A549 treated with GW870086 at 1 μM for 4 hours (cell line): ENCODE measurements at places on chromosomes 1 and 21. TPM values are rescaled to one million over a fixed set of nuclear protein-coding genes. Genes with fewer than 3 reads are reported as not detected.

Gene SLC1A7
- total RNA-seq: 0.05 TPM in 1 of 5 replicates, not detected in the others

Gene MMP23B
- 0.51 to 0.88 TPM (median 0.54 TPM) in 5 replicates for total RNA-seq

Gene C4BPA
- total RNA-seq: 0.46 to 0.77 TPM (median 0.54 TPM) in 5 replicates

Gene CFAP45
- total RNA-seq: 0.64 to 0.91 TPM (median 0.78 TPM) in 5 replicates

Gene OR2M5
- not detected in 5 replicates for total RNA-seq

Gene SH3GLB1
- 30.1 to 40.0 TPM (median 37.3 TPM) in 5 replicates for total RNA-seq

Gene XPR1
- total RNA-seq: 17.7 to 31.2 TPM (median 26.5 TPM) in 5 replicates

Gene OR2T33
- not detected in 5 replicates for total RNA-seq

Gene FAM72A
- 8.8 to 10.5 TPM (median 9.3 TPM) in 5 replicates for total RNA-seq

Gene GRHL3
- total RNA-seq: 0.83 to 1.1 TPM (median 0.99 TPM) in 5 replicates

Gene AURKAIP1
- 110 to 188 TPM (median 169 TPM) in 5 replicates for total RNA-seq

Gene OR2L13
- not detected in 5 replicates for total RNA-seq

Gene GCSAML
- not detected in 5 replicates for total RNA-seq

Gene PPIAL4G
- total RNA-seq: not detected in 5 replicates

Gene GPX7
- total RNA-seq: not detected in 5 replicates

Gene CAPN8
- 0.91 to 1.5 TPM (median 1.1 TPM) in 5 replicates for total RNA-seq

Gene VSIG8
- not detected in 5 replicates for total RNA-seq

Gene FAM78B
- 0.21 to 0.52 TPM (median 0.35 TPM) in 5 replicates for total RNA-seq

Gene SLC26A9
- 0.10 to 0.17 TPM (median 0.14 TPM) in 4 of 5 replicates, not detected in the other for total RNA-seq

Gene CLCNKB
- total RNA-seq: 0.10 to 0.13 TPM (median 0.10 TPM) in 3 of 5 replicates, not detected in the others

Gene DUSP23
- 64.1 to 78.3 TPM (median 75.1 TPM) in 5 replicates for total RNA-seq

Gene PLD5
- total RNA-seq: 1.5 to 2.8 TPM (median 1.7 TPM) in 5 replicates

Gene BMP8B
- total RNA-seq: 4.4 to 5.5 TPM (median 5.0 TPM) in 5 replicates

Gene PALMD
- total RNA-seq: 0.33 to 0.46 TPM (median 0.42 TPM) in 5 replicates

Gene DNAH14
- total RNA-seq: 11.0 to 15.0 TPM (median 14.3 TPM) in 5 replicates

Gene MSH4
- total RNA-seq: not detected in 5 replicates

Gene MYCL
- 1.3 to 1.7 TPM (median 1.5 TPM) in 5 replicates for total RNA-seq

Gene CRYBG2
- 1.4 to 2.1 TPM (median 1.6 TPM) in 5 replicates for total RNA-seq

Gene LMX1A
- total RNA-seq: not detected in 5 replicates

Gene RAD54L
- 9.5 to 12.4 TPM (median 10.4 TPM) in 5 replicates for total RNA-seq

Gene CYP4Z1
- not detected in 5 replicates for total RNA-seq

Gene REN
- total RNA-seq: 0.13 TPM in 1 of 5 replicates, not detected in the others

Gene RIMS3
- total RNA-seq: 1.0 to 1.7 TPM (median 1.2 TPM) in 5 replicates
